GOT3 (cell line): ENCODE measurements at places on chromosomes 6 and 20.

DNA sequence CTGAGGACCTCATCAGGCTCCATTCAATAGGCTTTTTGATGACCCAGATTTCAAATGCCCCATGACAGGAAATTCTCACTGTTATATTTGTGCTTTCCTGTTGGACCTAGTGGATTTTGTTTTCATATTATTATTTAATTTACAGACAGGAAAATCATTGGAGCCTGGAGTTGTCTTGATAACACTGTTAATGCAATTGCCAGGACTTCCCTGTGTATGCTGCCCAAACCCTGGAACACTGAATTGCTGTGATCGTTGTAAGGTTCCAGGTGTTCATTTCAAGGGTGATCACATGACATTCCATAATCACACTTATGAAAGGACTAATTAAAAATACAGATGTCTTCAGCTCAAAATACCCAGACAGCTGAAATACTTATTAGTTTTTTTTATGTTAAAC, 783.2 kb downstream of the DHX35 start:
- no peak for DNase-seq

- DNase-seq = no peak
Measured at GRCh38 chr6:19034986-19035385, 647.8 kb downstream of the RNF144B start.

DNA sequence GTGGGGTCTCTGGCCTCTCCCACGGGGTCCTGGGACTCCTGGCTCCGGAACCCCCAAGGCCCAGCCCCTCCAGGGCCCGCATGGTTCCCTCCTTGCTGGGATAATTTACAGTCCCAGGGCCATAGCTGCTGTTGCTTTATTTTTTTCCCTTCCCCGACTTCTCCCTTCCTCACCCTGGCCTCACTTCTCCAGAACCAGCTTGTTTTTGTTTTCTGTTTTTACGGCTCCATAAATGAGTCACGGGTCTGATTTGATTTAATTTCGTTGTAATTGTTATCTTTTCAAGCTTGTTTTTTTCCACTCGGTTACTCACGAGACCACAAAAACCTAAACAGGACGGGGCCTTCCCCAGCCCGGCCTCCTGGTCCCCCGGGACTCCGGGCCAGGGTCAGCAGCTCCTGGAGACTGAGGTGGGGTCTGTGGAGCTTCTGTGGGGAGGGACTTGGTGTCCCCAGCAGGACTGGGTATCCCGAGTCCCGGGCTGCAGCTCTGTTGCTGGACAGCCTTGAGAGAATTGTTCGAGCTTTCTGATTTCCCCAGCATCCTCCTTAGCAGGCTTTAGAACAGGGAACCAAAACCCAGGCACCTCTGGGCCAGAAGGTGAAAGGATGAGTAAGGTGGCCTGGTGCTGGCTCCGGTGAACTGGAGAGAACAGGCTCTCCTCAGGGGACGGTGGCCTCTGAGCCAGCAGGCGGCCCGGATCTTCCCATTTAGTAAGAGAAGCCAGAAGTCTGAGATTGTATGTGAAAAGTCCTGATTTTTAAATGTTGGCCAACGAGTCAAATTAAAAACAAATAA, 94.9 kb downstream of the CEBPB start:
- no peak for DNase-seq

GRCh38 chr6:33249732-33250630, 21.7 kb downstream of the VPS52 start:
- DNase-seq = no peak

- no peak for DNase-seq
Measured at GRCh38 chr20:49030954-49031619, 15.0 kb upstream of the CSE1L start.

- no peak for DNase-seq
Measured at GRCh38 chr6:76719449-76719848, 647.0 kb upstream of the IMPG1 start.

DNA sequence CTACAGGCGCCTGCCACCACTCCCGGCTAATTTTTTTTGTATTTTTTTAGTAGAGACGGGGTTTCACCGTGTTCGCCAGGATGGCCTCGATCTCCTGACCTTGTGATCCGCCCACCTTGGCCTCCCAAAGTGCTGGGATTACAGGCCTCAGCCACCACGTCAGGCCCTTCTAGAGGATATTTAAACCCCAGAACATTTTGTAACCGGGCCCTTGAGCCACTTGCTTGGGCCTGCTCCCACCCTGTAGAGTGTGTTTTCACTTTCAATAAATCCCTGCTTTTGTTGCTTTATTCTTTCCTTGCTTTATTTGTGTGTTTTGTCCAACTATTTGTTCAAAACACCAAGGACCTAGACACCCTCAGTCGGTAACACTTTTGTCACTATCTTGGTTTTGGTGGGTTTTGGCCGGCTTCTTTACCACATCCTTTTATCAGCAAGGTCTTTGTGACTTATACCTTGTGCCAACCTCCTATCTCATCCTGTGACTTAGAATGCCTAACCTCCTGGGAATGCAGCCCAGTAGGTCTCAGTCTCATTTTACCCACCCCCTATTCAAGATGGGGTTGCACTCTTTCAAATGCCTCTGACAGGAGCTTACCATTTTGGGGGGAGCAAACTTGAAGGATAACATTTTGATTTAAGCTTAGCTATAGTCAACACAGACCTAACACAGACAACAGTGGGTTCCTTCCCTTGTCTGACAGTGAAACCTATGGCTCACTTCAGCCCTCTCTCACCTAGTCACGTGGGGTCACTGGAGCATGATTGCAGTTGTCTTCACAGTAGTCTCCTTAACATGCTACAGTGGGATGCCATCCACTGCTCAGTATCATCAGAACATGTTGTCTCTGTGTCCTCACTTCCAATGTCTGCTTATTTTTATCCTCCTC, 27.9 kb upstream of the KIF6 start:
- no peak for DNase-seq

DNA sequence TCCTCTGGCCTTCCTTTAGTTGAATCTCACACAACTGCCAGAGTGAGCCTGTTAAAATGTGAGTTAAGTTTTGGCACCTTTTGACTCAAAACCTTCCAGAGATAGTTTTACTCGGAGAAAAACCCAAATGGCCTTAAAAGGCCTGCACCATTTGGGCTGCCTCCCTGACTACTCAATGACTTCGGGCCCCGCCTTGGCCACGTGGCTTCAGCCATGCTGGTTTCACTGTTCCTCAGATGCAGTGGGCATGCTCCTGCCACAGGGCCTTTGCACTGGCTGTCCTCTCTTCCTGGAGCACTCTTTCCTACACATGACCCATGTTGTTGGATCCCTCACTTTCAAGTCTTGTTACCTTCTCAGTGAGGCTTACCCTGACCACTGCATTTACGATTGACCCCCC, 18.3 kb downstream of the VEGFA start:
- no peak for DNase-seq

DNA sequence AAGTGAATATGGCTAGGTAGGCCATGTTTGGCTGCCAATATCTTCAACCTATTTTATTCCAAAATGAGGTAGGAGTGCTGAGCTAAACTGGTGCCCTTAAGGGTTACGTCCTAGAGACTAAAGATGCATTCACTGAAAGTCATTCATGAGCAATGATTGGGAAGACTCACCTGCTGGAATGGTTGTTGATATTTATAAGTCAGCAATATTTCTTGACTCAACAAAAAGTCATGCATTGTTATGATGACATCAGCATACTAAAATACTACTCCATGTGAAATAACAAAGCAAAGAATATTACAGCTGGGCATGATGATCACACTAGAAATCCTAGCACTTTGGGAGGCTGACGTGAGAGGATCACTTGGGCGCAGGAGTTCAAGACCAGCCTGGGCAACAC, 17.6 kb upstream of the NUP153 start:
- no peak for DNase-seq

DNA sequence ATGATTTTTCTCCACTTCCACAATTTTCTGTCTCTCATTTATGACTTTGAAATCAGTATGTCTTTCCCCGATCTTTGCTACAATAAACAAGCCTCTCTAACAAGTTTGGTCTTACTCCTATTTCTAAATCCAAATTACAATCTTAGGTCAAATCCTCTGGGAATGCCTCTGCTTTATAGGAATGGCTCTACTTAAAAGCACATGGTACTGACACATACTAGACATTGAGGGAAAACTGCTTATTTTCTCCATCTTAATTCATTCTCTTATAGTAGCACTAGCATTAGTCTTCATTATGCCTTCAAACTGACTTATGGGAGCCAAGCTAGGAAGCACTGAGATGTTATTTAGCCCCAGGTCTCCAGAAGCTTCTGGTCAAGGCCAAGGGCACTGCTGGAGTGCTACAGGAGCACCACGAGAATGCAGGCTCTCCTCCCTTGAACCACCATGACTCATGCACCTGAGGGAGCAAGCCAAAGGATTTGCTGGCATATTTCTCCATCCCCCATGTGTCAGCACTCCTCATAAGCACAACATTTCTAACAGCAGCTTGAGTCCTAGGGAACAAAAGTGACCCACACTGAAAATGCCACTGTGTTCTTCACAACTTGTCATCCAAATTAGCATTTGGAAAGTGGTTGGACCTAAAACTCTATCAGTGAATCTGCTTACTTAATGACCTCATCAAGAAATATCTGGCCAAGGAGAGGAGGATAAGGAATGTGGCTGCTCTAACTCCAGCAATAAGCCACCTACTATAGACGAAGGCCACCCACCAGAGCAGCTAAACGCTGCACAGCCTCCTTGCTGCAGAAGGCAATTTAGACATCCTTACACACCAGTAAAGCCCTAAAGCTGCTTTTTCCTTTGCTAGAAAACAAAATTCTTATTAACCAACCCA, 156.8 kb upstream of the KCNQ5 start:
- no peak for DNase-seq

- DNase-seq = no peak
Measured at GRCh38 chr6:163352011-163352685, 62.4 kb upstream of the QKI start.

DNA sequence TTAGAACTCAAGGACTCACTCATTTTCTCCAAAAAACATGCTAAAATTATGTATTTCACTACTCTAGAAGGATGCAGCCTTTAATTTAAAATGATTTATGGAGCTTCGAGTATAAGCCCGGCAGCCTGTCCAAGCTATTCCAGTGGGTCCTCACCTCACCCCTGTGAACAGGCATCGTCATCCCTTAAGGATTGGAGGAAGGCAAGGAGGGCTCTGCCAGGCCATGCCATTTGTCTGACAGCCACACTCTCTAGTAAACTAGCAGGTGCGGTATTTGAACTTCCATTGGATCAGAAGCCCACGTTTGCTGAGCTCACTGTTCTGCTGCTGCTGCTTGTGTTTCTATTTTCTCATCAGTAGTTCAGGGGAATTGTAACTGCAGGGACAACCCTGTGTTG, 39.8 kb upstream of the NAA20 start:
- DNase-seq = no peak

- no peak for DNase-seq
Measured at GRCh38 chr6:104527761-104528415, 331.8 kb downstream of the HACE1 start.

DNA sequence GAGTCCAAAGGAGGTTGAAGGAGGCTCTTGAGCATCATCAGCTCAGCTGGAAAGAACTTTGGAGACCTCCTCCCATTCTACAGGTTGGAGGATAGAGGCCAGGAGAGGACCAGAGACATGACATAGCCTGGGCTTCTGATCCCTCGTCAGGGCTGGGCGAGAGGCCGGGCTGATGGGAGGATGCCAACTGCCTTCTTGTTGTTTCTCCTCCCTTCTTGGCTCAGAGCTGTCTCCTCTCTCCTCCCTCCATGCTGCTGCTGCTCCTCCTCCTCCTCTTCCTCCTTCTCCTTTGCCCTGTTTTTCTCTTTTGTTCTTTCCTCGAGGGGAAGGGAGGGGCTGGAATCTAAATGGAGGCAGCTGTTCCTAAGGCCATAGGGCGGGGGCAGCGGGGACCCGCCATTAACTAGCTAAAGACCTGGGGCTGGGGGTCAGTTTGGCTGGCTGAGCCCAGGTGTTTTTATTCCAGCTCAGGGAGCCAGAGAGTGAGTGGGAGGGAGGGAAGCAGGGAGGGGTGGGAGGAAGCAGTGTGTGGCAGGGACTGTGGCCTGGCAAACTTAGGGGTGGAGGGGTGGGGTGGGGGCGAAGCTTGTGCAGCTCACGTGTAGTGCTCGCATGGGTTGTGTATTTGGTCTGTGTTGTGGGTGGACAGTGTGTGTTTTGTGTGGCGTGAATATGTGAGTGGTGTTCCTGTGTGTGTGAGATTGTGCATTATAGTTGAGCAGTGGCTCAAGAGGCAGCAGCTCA, 84.8 kb downstream of the CD40 start:
- DNase-seq = no peak

GRCh38 chr20:24136659-24137246, 148.2 kb upstream of the GGTLC1 start:
- no peak for DNase-seq

DNA sequence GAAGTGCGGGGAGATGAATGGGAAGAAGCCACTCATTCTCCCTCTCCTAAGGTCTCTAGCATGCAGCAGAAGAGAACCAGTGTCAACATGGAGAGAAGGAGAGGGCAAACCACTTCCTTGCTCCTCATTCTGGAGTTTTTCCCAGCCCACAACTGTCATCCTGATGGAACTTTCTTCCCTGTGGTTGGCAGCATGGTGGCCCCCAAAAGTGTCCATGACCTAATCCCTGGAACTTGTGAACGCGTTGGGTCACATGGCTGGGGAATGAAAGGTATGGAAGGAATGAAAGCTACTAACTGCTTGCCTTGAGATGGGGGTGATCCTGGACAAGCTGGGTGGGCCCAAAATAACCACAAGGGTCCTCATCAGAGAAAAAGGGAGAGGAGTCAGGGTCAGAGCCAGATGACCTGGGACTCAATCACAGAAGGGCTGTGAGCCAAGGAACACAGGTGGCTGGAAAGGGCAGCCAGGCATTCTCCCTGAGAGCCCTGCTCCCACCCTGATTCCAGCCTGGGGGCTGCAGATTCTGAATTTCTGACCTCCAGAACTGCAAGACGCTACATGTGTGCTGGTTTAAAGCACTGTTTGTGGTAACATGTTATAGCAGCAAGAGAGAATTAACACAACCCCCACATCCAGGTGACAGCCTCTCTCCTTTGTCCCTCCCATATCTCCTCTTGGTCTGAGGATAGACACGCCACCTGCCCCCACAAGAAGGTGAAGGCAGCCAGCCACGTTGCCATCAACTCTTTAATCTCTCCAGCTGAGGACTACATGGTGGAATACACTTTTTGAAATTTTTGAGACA, 63.2 kb downstream of the PYGB start:
- DNase-seq = no peak

GRCh38 chr6:28977341-28978132, 27.6 kb downstream of the ZNF311 start:
- DNase-seq = no peak

- no peak for DNase-seq
Measured at GRCh38 chr6:127586372-127586771, 9.4 kb downstream of the C6orf58 start.
